ENCODE measurements at places on chromosomes 1 and 21.

- DNase-seq = no peak
Measured at GRCh38 chr1:214633686-214634085, 30.7 kb downstream of the CENPF start.

- DNase-seq = no peak
Measured at GRCh38 chr21:45862543-45863207, 118.9 kb upstream of the COL6A1 start.

- peak; percentile 62 for DNase-seq
Measured at GRCh38 chr1:205748403-205749233, 1.4 kb downstream of the NUCKS1 start.

- peak; percentile 65 for DNase-seq
Measured at GRCh38 chr21:39385299-39386145, 36.6 kb upstream of the HMGN1 start.

DNA sequence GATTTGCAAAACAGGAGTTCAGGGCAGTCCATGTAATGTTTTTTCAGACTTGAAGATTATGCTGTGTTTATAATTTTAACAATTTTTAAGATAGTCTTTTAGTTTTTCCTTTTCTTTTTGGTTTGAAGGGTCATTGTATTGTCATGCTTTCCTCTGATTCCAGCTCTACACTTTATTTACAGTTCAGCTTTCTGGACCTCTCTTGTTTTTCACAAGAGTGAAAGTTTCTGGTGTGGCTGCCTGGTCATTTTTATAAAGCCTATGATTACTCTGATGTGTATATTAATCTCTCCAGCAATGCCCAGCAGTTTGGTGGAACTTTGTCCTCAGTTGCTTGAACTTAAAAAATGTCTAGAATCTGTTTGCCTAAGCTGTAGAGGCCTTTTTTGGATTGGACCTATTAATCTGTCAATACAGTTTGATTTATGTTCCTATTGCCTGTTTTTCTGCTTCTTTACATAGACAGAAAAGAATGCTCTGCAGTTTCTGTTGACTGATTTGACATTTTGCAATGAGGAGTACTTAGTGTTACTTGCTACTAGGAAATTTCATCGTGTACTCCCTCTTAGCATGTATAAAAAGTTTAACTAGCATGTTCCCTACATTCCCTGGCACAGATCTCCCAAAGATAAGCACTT, 52.2 kb downstream of the XCL2 start:
- no peak for DNase-seq

GRCh38 chr1:60923389-60924087, 158.8 kb upstream of the NFIA start:
- DNase-seq = no peak

DNA sequence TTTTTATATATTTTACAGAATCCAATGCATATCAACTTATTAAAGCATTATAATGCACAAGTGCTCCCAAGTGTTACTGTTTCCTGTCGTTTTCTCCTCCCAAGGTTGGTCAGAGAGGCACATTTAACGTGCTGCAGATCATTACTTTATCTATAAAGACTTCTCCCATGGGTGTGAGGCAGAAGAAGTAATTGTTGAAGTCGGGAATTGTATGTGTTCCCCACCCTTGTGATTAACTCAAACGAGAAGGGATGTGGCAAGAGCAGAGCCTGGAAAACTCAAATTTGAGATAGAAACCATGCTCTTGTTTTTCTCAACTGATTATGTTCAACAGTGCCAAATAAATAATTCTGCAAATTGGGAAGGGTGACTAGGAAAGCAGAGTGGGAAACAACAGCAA, 412.5 kb upstream of the ADAMTS5 start:
- no peak for DNase-seq

DNA sequence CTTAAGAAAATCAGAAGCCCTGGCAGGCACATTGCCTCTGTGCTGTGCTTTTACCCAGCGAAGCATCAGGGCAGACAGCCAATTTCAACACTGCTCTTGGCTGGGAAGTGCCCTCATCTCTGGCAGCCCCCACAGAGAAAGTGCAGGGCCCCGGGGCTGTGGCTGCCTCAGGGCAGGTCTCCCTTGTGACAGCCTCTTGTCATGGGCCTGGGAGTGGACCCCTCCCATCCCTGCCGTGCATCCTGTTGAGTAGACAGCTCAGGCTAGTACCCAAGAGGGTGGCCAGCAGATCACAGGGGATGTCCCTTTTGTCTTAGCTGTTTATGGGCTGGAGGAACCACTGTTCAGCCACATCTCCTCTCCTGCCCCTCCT, 23.3 kb downstream of the TTC34 start:
- DNase-seq = no peak

GRCh38 chr1:151934048-151934493, 24.8 kb upstream of the THEM4 start:
- peak; percentile 76 for DNase-seq

DNA sequence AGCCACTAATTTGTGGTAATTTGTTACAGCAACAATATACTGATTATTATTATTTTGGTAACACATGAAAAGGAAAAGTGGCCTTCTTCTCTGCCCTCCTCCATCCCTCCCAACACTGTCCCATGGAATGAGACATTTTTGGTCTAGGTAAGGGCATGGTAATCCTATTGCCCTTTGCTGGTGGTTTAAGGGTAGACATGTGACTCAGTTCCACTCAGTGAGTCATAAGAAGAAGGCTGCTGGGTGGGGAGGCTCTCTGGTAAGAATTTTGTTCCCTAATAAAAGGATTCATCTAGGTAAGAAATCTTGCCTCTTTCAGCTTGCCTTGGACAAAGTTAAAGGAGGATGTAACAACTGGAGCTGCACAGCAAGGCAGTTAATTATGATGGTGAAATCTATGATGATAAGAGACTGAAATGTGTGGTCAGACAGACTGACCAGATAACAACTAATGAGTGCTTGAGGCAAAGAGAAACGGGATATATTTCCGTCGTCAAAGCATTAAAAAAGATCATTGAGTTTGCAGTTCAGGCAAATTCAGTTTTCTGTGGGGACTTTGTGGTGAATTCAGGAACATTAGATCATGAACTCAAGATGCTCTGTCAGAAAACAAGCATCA, 232.0 kb upstream of the KCNK2 start:
- DNase-seq = no peak

- peak; percentile 43 for DNase-seq
Measured at GRCh38 chr1:148372731-148373130, 110.4 kb downstream of the PPIAL4G start.

DNA sequence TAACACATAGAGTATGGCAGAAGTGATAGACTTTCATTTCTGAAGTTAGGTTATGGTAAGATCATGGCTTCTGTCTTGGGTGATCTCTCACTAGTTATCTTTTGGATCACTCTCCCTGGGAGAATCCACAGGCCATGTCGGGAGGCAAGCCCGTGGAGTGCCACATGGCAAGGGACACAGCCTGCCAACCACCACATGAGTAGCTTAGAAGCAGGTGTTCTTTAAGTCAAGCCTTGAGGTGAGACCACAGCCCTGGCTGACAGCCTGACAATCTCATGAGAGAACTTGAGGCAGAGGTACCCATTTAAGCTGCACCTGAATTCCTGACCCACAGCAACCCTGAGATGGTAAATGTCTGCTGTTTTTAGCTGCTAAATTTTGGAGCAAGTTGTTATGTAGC, 130.4 kb downstream of the KCNN3 start:
- no peak for DNase-seq

GRCh38 chr21:41431788-41432548, 5.9 kb downstream of the MX1 start:
- DNase-seq = no peak

DNA sequence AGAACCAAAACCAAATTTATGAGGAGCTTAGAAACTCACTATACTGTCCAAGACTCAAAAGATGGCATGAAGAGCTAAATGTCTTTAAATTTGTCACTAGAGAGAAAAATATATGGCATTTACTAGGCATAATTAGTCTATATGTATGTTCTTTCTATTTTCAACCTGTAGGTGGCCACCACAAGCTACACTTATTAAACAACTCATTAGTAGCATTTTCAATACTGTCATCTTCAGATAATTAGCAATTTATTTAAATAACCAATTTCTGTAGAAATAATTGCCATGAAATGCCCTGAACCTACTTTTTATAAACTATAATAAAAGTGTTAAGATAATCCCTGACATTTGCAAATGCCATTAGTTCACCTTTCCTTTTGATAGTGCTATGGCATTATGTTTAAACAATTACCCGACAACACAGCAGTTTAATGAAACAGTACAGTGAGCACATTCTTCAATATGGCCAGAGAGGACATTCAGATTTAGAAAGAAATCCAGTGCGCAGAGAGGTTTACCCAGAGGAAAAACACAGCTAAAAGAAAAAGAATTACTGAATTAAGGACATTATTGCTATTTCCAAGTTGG, 522.5 kb downstream of the PTBP2 start:
- peak; percentile 47 for DNase-seq

- DNase-seq = no peak
Measured at GRCh38 chr1:63795455-63795854, 21.6 kb downstream of the ROR1 start.

- DNase-seq = no peak
Measured at GRCh38 chr1:165112260-165112659, 244.3 kb downstream of the LMX1A start.

DNA sequence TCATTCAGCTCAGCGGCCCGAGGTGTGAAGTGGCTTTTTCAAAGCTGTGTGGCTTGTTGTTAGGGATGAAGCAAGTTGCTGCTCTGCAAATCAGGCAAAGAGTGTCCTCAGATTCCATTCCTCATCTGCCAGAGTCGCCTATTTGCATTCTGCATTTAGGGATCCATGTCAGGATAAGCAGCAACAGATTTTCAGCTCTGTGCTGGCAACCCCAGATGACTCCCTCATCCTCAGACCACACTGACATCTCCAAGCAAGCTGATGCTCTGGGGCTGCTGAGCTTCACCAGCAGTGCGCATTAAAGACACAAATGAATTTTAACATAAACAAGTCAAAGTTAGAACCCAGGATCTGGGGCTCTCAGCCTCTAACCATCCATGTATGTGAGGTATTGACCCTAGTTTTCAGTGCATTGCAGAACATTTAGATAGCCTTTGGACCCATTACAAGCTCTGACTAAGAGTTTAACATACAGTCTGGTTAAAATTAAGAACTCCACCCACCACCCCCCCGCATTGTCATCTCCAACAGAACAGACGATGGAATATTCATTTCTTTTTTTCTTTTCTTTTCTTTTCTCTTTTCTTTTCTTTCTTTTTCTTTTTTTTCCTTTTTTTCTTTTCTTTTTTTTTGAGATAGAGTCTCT, 10.9 kb downstream of the CFAP107 start:
- DNase-seq = no peak

- no peak for DNase-seq
Measured at GRCh38 chr1:155966750-155967149, 11.6 kb downstream of the ARHGEF2 start.

DNA sequence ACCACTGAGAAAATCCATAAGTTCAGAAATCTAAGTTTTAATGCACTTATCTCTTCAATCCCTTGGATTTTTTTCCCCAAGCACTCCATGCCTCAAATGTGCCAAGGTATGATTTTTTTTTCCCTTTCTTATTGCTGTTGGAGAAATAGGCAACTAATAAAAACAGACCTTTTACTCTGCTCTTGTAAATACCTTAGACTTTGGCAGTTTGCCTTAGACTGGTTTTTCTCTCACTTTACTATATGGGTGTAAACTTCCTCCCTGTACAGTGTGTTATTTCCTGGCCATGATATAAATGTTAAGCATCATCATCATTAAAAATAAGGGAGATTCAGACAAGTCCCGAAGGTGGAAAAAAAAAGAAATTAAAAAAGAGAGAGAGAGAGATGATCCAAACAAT, 65.7 kb downstream of the LRRC8C start:
- no peak for DNase-seq

GRCh38 chr1:204190212-204191211, 5.8 kb downstream of the KISS1 start:
- DNase-seq = peak; percentile 62

Data from epithelial cell of esophagus (primary cell).